CD4-positive, alpha-beta T cell treated with Interleukin-12 subunit alpha and Interleukin-12 subunit beta, for 1 hour (primary cell): ENCODE measurements at places on chromosomes 5 and 9.

DNA sequence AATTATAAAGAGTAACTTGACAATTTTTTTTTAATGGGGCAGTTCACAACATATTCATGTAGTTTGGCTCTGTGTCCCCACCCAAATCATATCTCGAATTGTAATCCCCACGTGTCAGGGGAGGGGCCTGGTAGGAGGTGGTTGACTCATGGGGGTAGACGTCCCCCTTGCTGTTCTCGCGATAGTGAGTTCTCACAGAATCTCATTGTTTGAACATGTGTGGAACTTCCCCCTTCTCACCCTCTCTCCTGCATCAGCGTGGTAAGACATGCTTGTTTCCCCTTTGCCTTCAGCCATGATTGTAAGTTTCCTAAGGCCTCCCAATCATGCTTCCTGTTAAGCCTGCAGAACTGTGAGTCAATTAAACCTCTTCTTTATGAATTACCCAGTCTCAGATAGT is 40.7 kb downstream of the FBXW11 start:
- no peak for DNase-seq

- no peak for DNase-seq
Observed at GRCh38 chr5:133399247-133399891, 213.0 kb downstream of the FSTL4 start.

DNA sequence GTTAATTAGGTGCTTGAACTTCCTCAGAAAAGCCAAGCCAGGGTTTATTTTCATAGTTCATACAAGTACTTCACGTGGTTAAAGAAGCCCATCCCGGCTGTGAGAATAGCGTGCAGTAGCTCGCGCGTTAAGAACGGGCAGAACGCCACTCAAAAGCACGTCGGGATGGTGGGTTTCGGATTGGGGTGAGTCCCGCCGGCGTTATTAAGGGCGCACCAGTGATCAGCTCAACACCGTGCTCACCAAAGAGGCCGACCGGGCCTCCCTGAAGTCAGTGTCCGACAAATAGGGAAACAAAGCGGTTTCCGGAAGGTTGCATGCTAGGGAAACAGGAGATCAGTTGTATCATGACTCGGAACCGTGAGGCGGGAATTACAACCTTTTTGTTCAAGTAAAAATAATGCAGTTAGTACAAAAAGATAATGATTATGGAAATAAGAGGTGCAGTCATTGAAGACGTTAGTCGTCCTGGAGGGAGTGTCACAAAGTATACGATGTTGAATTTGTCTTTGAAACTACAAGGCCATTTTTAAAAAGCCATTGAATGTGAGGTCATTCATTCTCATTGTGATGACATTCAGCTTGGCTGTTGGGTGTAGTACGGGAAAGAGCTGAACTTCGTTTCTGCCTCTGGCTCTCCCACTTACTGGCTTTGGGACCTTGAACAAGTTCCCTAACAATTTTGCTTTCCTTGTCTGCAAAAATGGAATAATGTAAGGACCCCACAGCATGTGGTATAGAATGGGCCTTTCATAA is 992 bp downstream of the SETD9 start:
- no peak for DNase-seq

- DNase-seq = no peak
Observed at GRCh38 chr9:81981883-81982282, 6.7 kb upstream of the SPATA31D1 start.

DNA sequence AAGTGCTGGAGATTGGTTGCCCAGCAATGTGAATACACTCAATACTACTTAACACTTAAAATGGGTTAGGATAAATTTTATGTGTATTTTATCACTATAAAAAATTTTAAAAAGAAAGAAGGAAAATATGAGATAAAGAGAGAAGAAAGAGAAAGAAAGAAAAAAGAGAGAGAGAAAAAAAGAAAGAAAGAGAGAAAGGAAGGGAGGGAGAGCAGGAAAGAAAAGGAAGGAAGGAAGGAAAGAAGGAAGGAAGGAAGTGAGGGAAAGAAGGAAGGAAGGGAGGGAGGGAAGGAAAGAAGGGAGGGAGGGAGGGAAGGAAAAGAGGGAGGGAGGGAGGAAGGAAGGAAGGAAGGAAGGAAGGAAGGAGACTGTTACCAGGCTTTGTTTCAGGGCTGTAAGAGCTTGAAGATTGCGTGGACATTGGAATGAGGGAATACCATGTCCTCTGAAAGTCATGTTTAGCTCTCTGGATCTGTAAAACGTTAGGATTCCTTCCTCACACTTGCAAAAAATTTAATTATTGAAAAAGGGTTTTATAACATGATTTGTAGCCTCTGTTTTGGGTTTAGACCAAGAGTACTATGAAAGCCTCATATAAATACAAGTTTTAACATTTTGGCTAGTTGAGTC is 152.3 kb upstream of the DAP start:
- DNase-seq = no peak

DNA sequence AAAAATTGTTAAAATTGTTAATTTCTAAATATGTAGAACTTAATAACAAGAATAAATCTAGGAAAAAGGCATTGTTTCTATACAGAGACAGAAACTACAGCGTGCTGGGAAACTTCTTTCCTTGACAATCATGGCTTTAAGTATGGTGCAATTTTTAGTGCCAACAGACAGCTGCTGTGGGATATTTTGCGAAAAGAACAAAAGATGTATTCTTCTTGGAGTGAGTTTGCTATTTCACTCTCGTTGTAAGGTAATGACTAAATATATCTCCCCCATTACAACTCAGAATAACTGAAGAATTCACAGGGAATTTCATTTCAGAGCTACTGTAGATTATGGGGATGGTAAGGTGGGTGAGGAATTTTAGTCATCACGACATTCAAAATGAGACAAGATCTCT is 2055.0 kb upstream of the ACO1 start:
- no peak for DNase-seq

- no peak for DNase-seq
Observed at GRCh38 chr5:143515829-143516228, 112.3 kb upstream of the NR3C1 start.

DNA sequence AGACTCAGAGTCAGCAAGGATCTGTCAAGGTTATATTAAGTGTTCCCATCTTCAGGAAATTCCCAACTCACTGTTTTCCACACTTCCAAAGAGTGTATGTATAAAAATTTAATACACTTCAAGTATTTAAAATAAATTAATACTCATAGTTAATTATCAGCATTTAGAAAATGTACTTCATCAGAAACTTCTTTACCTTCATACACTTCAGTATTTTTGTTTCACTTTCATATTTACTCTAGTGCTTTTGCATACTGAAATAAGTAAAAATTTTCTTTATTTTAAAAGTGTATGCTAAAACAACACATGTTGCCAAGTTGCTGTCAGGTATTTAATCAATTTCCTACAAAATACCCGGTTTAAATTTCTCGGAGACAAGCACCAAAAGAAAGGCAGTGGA is 16.5 kb downstream of the RICTOR start:
- no peak for DNase-seq

DNA sequence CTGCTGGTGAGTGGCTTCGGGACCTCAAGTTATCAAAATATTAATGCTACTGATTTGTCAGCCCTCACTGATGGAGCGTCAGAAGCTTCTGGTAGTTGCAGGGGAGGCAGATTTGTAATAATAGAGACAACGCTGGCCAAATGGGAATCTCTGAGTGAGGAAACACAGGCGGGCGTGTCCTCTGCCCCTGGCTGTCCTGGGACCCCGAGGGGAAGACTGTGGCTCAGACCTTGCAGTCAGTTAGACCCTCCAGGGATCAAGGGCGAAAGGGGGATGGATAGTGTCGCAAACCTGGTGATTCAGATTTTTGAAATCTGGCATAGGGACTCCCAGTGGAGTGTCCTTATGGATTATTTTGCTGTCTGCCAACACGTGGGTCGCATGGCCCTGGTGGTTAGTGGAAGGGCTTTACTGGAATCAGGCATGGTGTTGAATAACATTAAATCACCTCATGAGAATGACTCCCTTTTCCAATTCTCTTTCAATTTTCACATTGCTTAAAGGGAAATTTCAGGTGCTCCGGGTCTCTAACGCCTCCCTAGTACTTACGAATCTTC is 35.1 kb upstream of the NTNG2 start:
- no peak for DNase-seq

DNA sequence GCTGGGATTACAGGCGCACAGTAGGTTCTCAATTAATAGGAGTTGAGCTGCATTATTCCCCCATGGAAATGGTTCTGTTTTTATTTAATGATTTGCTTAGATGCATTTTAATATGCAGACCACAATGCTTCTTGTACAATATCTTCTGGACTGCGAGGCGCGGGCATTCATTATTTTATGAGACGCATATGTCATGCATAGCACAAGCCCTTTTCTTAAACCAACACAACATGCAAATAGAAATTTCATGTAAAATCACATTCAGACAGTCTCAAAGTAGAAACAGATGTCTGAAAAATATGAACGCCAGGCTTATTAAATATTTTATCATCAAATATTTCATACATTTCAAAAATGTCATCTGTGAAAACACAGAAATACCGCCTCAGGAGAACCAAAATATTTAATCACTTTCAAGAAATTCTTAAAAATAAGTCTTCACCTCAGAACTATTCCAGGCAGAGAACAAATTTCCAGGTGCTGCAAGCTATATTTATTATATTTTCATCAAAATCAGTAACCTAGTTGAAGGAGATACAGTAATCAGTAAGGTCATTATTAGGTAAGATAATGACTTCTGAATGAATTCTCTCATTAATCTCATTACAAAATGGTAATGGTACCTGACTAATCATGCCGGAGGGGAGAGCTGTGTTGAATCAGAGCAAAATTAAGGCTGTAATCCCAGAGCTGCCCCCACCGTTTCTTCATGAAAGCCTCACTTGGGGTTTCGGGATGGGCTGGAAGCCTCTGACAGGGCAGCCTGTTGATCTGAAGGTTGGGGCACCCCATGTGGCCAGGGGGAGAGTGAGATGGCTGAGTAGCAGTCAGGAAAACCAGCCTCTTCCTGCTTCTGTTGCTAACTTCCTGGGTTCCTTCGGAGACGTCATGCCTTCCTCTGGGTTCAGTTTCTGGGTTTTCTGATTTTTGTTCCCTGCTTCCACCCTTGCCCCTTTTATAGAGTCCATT is 133.9 kb upstream of the ZNF618 start:
- no peak for DNase-seq

DNA sequence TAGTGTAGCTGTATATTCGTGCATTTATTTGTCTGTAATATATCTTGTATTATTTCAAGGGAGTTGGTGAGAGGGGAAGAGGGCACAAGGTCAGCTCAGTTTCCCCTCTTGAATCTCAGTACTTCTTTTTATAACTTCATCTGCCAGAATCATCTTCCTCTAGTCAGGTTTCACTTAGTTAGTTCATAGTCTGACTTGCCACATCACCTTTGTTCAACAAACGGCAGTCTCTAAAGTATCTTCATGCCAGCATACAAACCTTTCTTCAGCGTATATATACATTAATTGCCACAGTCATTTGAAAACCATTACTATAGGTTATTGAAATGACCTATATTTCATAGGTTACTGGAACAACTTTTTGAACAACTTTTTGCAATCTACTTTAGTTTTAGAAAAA is 1.6 kb downstream of the ECM2 start:
- no peak for DNase-seq

DNA sequence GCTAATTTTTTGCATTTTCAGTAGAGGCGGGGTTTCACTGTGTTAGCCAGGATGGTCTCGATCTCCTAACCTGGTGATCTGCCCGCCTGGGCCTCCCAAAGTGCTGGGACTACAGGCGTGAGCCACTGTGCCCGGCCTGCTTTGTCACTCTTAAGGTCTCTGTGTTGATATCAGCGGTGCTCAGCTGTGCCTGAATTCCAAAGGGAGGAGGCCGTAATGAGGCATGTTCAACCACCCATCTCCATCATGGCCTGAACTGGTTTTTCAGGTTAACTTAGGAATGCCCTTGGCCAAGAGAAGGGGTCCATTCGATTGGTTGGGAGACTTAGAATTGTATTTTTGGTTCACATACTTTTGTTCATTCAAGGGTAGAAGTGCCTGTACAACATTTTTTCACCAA is 22.0 kb downstream of the HSD17B3 start:
- DNase-seq = no peak

DNA sequence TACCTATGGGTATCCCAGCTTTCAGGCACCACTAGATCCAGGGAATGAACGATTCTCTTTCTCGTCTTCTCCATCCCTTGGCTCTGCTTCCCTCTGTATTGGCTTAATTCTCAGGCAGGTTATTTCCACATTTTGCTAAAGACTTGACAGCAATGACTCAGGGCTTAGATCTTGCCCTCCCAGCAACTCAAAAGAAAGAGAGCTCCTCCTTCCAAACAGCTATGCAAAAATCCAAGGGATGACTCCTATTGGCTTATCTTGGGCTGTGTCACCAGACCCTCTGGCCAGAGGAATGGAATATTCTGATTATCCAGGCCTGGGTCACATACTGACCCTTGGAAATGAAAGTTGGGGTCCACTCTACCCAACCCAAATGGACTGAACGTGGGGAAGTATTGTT is 270.2 kb downstream of the NTRK2 start:
- DNase-seq = no peak
